Activated naive CD4-positive, alpha-beta T cell (primary cell): ENCODE measurements at places on chromosomes 4 and X.

DNA sequence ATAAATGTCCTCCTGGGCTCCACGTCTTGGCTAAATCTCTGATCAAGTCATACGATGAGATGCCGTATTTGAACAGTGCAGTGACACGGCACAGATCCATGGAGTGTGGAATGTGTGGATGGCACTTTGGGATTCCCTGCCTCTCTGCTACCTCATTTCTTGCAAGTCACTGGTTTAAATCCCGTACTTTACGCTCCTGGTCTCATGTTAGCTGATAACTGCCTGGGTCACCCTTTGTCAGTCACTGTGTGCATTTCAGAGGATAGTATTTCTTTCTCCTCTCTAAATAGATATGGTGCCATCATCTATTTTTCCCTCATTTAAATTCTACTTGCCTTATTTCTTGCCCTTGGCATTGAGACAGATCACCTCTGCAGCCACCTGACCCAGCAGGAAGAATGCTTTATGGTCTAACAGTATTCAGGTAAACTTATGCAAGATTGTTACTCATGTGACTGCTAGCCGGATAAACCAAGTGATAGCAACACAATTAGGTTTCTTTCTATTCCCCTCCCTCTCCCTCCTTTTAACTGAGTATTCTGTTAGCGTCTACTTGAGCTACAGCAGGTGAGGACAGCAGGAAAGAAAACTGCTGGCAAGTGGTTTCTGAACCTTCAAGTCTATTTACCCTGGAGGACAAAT lies 2.8 kb downstream of the EGF start:
- no peak for DNase-seq

- DNase-seq = no peak
Observed at GRCh38 chrX:122770581-122770980, 413.5 kb upstream of the GRIA3 start.

DNA sequence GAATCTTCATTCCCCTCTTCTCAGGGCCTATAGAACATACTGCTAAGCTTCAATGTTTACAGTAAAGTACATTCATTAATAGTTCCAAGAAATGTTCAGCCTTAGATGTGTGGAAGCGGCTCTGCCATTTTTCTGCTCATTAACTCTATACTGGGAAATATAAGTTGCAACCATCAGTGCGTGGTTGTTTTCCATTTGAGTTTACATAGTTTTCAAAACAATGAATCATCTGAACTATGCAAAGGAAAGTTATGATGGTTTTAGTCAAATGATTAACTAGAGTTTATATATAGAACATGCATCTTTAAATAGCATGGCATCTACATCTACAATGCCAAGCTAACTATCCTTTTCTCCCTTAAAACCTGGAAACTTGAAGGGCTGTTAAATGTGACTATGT lies 29.6 kb downstream of the LEF1 start:
- DNase-seq = no peak

GRCh38 chrX:150869450-150869849 lies 29.0 kb downstream of the CD99L2 start:
- DNase-seq = no peak

DNA sequence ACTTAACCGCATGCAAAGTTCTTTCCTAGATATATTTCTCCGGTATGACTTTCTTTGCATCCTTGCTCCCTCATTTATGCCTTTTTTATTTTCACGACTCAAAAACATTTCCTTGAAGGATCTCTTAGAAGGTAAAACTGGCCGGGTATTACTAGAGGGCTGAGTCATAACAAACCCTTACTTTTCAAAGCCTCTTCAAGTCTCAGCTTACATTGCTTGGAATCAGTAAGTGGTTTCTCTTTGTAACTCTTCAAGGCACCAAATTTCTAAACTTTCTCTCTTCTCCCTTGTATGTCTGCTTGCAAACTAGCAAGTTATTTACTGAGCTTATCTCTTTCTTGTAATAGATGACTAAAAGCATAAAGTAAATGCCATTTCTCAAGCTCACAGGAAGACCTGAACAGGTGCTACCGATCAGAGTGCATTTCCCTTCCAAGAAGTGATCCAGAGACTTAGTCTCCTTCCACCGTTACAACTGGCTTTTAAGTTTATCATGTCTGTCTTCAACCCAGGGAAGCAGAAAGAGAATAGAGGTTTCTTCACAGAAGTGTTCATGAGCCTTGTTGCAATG lies 75.5 kb downstream of the ANXA10 start:
- no peak for DNase-seq

DNA sequence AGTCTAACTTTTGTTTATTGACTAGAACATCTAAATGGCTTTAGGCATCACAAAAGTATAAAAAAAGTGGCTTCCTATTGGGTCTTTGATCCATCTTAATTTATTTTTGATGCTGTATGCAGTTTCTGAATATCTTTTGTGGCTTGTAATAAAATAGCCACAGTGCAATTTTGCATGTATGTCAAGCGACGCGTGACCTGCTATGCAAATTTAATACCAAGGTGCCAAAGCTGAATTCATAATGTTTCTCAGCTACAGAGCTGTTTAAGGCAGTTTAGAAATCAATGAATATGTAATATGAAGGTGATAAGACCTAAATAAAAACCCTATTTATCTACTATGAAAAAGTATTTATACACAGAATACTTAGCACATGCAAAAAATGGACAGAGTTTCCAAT lies 197.8 kb downstream of the AFF2 start:
- DNase-seq = no peak

DNA sequence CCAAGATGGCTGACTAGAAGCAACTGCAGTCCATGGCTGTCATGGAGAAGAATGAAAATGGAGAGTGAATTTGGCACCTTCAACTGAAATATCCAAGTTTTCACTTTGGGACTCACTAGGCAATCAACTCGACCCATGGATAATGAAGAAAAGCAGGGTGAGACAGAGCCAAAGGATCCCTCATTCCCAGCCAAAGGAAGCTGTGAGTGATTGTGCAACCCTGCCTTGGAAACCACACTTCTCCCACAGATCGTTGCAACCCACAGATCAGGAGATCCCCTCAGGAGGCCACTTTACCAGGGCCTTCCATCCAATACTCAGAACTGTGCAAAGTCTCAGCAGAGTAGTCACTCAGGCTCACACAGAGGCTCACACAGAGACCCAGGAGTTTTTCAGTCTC lies 4.5 kb downstream of the CFAP299 start:
- DNase-seq = no peak

- no peak for DNase-seq
Observed at GRCh38 chrX:153662266-153662665, 11.3 kb downstream of the PNCK start.

DNA sequence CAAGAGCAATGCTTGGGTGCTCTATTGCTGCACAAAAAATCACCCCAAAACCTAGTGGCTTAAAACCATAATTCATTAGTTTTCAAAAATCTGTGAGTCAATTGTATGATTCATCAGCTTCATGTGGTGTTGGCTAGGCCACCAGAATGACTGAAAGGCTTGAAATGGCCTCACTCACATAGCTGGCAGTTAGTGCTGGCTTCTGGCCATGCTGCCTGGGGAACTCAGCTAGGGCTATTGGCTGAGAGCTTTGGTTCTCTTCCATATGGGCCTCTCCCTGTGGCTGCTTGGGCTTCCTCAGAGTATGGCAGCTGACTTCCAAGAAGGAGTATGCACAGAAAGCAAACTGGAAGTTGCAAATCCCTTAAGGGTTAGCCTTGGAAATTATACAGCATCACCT lies 3.1 kb upstream of the MTMR1 start:
- DNase-seq = no peak

- no peak for DNase-seq
Observed at GRCh38 chr4:106444557-106444956, 76.0 kb upstream of the GIMD1 start.

- no peak for DNase-seq
Observed at GRCh38 chrX:64976673-64977040, 407 bp upstream of the ZC4H2 start.

GRCh38 chr4:189202869-189203271 lies 737.8 kb upstream of the FRG1 start:
- no peak for DNase-seq

GRCh38 chr4:15495621-15496020 lies 25.9 kb downstream of the CC2D2A start:
- no peak for DNase-seq

DNA sequence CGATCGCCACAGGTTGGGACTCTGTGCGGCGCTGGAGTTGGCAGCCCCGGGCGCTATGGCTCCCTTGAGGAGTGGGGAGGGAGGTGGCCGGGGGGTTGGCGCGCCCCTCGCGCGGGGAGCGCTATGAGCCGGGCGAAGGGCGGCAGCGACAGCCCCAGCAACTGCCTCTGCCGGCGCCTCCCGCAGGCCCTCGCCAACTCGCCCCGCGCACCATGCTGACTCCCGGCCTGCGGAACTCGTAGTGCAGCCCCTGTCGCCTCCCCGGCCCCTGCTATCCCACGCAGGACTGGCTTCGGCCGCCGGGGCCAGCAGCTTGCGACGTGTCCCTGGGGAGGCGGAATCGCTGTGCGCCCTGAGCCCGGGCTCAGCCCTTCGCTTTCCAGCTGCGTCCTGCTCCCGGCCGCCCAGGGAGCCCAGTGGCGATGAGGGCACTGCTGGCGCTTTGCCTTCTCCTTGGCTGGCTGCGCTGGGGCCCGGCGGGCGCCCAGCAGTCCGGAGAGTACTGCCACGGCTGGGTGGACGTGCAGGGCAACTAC lies 415 bp downstream of the SHISA3 start:
- DNase-seq = no peak

DNA sequence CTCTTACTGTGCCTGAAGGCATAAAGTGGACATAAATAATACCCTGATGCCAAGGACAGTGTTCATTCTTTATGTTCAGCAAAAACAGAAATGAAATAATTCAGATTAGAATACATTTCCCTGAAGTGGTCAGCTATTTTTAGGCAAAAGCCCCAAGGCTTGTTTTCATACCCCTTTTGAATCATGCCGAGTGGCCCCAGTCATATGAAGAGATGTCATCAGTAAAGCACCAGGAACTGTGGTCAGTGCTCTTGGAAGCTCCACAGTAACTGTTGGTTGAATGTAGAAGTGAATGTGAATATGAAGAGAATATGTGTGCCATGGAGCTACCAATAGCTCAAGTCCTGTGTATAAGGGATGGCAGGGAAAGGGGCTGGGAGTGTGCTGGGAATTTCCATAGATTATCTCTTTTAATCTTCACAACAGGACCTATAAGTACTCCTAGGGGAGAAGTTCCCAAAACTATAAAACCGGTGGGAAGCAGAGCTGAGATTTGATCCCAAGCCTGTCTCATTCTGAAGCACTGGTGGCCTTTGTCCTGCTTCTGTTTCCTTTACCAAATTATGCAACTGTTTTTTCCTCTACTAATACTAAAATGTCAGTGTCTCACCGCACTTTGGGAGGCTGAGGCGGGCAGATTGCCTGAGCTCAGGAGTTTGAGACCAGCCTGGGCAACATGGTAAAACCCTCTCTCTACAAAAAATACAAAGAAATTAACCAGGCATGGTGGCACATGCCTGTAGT lies 52.6 kb downstream of the FNIP2 start:
- DNase-seq = no peak
